Activated CD4-positive, CD25-positive, alpha-beta regulatory T cell (primary cell): ENCODE measurements at places on chromosomes 6 and 20.

DNA sequence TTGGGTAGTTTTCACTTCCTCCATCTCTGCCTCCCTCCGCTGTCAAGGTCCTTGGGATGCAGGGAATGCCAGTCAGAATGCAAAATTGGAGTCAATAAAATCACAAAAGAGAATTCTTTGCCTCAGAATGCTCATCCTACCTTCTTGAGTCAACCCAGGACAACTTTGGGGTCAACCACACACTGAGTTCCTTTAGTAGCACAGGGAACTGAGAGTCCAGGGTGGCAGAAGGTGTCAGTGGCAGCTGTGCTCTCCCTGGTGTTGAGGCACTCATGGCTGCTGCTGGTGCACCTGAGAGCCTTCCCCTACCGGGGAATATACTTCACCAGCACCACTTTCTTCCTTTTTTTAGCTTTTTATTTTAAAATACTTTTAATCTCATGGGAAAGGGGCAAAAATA lies 829 bp upstream of the NOTCH4 start:
- no peak for DNase-seq

- DNase-seq: no peak
Measured at GRCh38 chr6:98657764-98658163, 176.6 kb upstream of the POU3F2 start.

- no peak for DNase-seq
Measured at GRCh38 chr6:40899684-40900155, 139.3 kb downstream of the UNC5CL start.

GRCh38 chr6:56370127-56370540 lies 122.8 kb upstream of the COL21A1 start:
- DNase-seq: no peak

GRCh38 chr20:14947946-14948345 lies 610.5 kb upstream of the FLRT3 start:
- no peak for DNase-seq

- DNase-seq: no peak
Measured at GRCh38 chr6:143966312-143966711, 41.7 kb downstream of the PLAGL1 start.

DNA sequence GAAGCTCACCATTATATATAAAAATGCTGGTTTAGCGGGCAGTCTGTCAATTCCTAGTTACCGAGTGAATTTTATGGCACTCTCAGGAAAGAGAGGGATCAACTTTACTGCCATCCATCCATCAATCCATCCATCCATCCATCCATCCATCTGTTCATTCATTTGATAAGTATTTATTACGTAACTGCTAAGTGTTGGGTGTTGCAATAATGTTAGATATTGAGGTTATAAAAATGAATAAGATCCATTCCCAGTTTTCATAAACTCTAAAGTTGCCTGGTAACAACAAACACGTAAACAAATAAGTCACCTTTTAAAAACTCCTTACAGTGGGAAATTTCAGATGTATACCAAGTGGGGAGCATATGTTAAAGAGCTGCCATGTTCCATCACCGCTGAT lies 36.8 kb downstream of the SASH1 start:
- DNase-seq: no peak

GRCh38 chr20:25659999-25660398 lies 36.2 kb upstream of the NANP start:
- DNase-seq: no peak

- no peak for DNase-seq
Measured at GRCh38 chr20:57387463-57387862, 3.7 kb upstream of the RBM38 start.

GRCh38 chr6:17716221-17716620 lies 9.5 kb upstream of the NUP153 start:
- no peak for DNase-seq

- no peak for DNase-seq
Measured at GRCh38 chr6:131787079-131787478, 20.7 kb upstream of the ENPP1 start.

GRCh38 chr6:48490658-48491057 lies 379.7 kb upstream of the PTCHD4 start:
- no peak for DNase-seq

- DNase-seq: no peak
Measured at GRCh38 chr6:29507319-29507718, 19.6 kb upstream of the MAS1L start.

DNA sequence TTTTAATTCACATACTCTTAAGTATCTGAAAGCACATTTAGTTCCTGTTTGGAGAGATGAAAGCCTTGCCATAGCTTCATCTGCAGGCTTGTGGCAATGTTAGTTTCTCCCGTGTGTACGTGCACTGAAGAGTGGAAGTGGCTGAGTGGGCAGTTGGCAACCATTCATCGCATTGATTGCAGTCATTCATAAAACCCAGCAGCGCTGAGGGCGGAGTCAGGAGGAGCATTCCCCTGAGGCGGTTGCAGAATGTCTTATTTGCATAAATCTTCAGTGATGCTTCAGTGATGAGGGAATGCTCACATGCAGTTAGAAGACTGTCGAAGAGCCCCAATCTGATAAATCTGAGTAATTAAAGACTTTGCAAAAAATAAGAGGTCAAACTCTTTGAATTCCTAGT lies 79.1 kb downstream of the RIMS1 start:
- DNase-seq: no peak

- DNase-seq: no peak
Measured at GRCh38 chr20:4838526-4838925, 116.8 kb downstream of the PRND start.

DNA sequence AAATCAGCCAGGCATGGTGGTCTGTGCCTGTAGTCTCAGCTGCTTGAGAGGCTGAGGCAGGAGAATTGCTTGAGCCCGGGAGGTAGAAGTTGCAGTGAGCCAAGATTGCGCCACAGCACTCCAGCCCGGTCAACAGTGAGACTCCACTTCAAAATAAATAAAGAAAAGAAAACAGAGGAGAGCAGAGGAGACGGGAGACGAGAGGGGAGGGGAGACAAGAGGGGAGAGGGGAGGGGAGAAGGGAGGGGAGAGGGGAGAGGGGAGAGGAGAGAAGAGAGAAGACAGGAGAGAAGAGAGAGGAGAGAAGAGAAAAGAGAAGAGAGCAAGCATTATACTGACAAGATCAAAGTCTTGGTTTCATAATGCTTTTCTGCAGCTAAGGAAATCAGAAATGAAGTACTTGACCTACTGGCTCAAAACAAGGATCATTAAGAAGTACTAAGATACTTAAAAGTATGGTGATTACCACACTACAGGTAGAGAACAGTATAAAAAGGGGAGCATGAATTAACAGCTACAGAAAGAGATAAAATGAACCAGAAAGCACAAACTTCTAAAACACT lies 30.5 kb downstream of the FAM8A1 start:
- DNase-seq: no peak

- DNase-seq: no peak
Measured at GRCh38 chr6:57177545-57178265, 5.6 kb downstream of the BAG2 start.

DNA sequence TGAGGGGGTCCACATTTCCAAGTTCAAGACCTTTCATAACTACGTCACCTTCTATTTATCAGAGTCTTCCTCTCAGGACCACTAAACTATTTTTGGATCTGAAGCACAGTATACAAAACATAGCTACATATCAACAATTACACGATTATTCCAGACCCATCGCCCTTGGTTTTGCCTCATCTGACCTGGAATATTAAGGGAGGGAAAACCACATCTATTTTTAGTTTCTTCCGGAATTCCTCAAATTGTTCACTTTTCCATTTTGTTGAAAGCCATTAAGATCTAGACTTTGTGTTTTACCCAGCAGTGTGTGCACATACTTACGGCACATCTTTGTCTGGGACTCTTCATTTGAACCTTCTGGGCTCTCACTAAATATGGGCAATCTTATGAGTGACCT lies 12.0 kb upstream of the ADGRF5 start:
- no peak for DNase-seq

GRCh38 chr6:56644366-56644765 lies 1.7 kb upstream of the DST start:
- DNase-seq: no peak

DNA sequence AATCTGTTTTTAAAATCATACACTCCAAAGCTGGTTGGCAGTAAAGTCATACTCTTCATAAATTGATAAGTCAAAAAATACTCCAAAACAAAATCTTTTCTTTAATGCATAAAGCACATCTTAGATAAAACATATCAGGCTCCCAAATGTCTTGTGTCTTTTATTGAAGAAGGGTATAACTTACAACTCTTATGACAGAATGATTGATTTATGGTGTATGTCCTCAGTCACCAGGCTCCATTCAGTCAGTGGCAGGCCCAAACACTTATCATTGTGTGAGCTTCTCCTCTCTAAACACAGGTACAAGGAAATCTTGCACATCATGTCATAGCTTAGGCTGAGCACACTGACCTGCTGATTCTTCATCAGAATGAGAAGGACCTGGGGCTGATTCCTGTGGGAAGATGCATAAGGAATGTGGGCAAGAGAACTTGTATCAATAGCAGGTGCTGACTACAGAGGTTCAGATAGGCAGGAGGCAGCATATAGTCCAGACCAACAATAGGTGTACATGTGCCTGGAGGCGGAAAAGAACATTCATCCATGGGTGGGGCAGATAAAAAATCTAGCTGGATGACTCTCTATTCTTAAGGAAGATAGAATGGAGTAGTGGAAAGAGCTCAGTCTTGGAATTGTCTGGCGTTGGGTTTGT lies 1.9 kb downstream of the CALHM5 start:
- no peak for DNase-seq

DNA sequence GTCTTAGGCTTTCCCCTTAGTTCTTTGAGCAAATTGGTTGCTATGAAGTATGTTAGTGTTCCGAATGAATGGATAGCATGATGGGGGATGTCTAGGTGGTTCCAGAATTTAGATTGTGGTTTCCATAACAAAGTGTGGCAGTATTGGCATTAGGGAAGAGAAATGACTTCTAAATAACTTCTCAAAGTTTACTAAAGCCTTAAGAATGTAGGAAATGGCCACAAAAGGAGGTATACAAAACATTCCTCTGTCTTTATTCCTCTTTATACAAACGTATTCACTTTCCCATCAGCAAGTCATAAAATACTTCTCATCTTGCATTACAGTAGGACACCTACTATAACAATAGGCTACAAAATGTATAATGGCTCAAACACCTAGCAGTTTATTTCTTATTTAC lies 279.6 kb downstream of the ESR1 start:
- DNase-seq: no peak

- no peak for DNase-seq
Measured at GRCh38 chr6:4902363-4902762, 101.5 kb downstream of the RPP40 start.
